ENCODE measurements at places on chromosomes 16 and 17.

- DNase-seq: no peak
These were observed 3.9 kb downstream of the SLC47A2 start for GRCh38 chr17:19712436-19713004.

- peak; percentile 51 for DNase-seq
These were observed 2.3 kb upstream of the SOX9 start for GRCh38 chr17:72118335-72119076.

GRCh38 chr17:29591146-29591736, 1.7 kb upstream of the ANKRD13B start:
- peak; percentile 73 for DNase-seq

DNA sequence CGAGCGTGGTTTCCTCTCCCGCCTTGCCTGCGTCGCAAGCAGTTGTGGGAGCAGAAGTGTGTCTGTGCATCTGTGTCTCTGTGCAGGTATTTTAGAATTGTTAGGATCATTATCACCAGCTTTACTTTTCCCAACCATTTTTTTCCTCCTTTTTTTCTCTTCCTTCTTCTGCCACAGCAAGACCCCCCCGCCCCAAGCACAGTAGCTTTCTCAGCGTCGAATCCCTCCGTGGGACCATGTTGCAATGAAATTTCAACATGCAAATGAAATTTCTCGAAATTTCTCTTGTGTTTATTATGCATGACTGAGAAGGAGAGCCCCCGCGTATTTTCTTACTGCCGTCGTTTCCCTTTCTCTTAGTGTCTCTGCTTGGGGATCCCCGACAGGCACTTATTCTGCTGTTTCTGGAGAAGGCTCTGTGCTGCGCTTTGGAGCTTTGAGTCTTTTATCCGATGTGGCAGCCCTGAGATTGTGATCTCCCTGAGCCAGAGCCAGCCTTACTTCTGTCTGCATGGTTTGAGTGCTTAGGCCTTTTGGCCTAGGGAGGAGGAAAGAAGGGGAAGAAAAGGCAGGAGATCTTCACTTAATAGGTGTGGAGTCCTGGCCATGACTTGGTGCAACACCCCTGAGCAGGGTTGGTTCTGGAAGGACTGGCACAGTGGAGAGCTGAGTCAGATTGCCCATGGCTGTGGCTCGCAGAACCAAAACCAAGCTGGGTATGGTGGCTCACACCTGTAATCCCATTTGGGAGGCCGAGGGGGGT, 5.0 kb downstream of the ARMC7 start:
- no peak for DNase-seq

GRCh38 chr16:72224260-72224768, 52.4 kb upstream of the PMFBP1 start:
- DNase-seq: no peak

All from NCI-H1105 treated with DMSO at 0.1 percent for 48 hours (cell line).